ENCODE measurements at places on chromosomes 6 and 20.

DNA sequence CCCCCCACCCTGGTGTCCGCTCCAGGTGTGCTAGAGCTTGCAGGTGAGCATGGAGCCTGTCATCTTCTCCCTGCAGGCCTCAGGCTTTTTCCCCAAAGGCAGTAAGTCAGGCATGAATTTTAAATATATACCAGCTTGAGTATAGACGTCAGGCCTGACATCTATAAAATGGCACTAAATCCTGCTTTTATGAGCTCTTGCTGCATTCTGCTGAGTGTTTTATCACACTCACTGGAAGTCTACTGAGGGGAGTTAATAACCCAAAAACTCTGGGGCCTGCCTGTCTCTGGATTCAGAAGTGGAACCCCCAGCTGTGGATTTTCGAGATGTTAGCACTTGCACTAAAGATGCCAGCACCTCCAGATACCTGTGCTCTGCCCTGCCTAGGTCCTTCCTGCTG is 133.4 kb upstream of the TOP1 start:
- no peak for DNase-seq

GRCh38 chr6:107704347-107705013 is 119.6 kb downstream of the SCML4 start:
- no peak for DNase-seq

DNA sequence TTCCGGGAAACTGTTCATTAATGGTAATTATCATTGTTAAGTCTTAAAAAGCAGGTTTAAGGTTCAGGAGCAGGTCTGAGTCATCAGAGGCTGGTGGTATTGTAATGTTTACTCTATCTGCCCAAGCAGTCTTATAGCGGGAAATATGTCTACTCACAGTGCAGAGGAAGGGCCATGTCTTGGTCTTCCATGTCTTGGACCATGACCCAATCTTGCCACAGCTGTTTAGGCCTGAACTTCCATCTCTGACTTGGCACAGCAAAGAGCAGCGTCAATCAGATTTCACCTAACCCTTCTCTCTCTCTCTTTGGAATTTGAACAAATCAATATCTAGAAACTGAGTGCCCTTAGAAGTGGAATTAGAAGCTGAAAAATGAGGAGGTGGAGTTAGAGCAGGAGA is 25.8 kb downstream of the SLC2A12 start:
- DNase-seq = no peak

GRCh38 chr20:24331939-24332338 is 137.5 kb upstream of the SYNDIG1 start:
- no peak for DNase-seq

GRCh38 chr6:136552054-136552453 is 1.8 kb upstream of the MAP7 start:
- no peak for DNase-seq

- DNase-seq = no peak
Measured at GRCh38 chr6:11232770-11233626, 530 bp upstream of the NEDD9 start.

- no peak for DNase-seq
Measured at GRCh38 chr20:3583765-3584164, 79.4 kb downstream of the GFRA4 start.

DNA sequence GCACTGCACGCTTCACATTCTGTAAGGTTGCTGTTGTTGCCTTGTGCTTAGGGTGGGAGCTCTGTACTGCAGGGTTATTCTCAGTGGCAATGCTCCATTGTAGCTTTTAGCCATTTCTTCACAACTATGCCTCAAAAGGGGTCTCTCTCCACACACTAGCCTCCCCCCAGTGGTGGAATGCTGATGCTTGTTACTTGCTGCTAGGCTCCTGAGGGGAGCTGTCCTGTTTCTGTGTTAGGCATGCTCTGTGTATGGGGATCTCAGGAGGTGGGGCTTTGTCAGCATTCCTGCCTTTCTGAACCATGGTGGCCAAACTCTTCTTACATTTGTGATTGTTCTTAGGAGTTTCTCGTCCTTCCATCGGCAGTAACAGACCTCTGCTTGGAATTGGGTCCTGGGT is 18.8 kb downstream of the TMEM170B start:
- DNase-seq = no peak

GRCh38 chr20:50323777-50324775 is 133.4 kb downstream of the CEBPB start:
- no peak for DNase-seq

DNA sequence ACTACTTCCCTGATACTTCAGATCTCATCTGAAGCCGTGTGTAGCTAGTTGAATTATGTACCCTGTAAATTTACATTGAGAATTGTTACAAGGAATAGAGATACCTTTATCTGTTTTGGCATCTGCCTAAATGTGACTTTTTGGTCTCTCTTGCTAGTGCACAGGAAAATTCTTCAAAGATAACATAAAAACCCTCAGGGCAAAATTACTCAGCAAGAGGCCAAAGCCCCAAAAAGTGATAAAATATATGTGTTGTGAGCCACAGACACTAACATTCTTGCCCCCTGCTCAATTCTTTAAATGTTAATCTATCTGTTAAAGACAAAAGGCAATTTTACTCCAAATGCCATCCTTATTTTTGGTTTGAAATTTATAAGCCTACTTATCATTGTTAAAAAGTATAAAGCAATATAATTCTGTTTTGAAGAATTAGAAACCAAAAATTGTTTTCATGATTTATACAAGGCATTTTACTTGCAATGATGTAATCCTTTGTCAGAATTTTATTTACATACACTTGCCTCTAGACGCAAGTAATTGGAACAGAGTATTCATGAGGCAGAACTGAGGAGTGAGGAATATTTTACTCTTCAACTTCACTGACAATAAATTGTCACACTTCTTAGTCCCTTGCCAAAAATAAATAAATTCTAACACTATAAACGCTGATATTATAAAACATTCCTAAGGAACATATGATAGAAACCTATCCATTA is 186.2 kb downstream of the EPM2A start:
- DNase-seq = no peak

DNA sequence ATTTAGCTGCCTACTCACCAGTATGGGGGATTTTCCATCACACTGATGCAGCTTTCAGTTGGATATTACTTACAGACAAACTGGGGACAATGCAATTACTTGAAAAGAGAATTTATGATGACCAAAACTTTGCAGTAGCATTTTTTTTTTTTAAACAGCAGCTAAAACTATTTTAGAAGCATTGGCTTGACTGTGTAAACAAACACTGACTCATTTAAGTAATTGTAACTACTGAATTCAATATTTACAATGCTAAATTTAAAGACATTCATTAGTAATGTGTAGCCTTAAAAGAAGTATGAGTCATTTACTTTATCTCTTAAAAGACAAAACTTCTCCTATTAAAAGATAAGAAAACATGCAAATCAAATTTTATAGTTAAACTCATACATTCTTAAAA is 295.9 kb upstream of the FERMT1 start:
- DNase-seq = no peak

- no peak for DNase-seq
Measured at GRCh38 chr6:44262467-44263353, 2.6 kb downstream of the NFKBIE start.

GRCh38 chr20:58102261-58102660 is 126.2 kb downstream of the ANKRD60 start:
- no peak for DNase-seq

DNA sequence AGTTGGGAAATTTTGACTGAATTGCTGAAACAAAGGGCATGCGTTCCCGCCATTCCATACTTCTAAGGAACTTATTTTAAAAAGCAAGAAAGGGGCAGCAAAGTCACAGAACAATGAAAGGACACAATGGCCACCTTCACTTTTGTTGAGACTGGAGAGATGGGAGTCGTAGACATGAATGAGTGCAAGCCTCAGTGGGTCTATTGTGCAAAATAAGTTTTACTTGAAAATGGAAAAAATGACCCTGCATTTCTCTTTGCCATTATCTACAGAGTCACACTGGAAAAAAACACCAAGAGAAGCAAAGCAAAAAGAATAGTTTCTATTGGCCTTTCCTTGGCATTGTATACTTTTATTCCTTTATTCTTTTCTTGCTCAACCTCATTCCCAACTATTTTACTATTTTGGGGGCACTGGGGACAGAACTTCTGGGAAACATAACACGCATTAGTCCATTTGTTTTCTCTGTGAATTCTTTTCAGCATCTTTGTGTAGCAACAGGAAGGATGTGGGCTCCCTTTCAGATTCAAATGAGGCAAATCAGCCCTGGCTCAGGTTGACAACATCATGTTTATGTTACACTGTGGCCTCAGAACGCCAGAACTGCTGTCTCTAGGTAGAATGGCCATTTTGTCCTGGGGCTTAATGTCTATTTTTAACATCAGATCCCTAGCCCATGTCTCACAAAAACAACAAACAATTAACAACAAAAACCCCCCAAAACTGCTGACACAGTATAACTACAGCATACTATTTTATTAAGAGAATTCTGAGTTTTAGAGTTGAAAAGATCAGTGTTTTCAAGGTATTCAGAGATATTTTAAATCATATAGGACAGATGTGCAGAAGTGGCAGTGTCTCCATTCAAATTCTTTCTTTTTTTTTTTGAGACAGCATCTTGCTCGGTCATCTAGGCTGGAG is 122.2 kb downstream of the FYN start:
- no peak for DNase-seq

- DNase-seq = no peak
Measured at GRCh38 chr20:59451066-59451630, 150.7 kb downstream of the EDN3 start.

DNA sequence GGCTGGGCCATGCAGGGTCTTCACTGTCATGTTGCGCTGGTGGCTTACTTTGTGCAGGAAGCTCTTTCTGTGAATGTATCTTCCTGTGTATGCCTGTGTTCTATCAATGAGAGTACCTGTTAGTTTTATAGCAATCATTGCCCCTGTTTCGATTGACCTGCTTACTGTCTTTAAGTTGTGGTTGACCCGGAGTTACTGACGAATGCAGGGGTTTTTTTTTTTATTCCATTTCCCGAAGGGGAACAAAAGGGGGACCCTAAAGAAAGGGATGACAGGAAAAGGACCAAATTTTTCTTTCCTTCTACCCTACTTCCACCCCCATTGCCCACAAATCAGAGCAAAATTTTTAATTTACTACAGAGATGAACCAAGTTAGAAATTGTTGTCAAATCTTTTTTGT is at the start of gene IL17F:
Gene IL17F, minus strand, starts transcription at position 101 of the 400 bp plus-strand sequence. Its CDS starts 71 bp downstream, at position 30.
- no peak for DNase-seq

DNA sequence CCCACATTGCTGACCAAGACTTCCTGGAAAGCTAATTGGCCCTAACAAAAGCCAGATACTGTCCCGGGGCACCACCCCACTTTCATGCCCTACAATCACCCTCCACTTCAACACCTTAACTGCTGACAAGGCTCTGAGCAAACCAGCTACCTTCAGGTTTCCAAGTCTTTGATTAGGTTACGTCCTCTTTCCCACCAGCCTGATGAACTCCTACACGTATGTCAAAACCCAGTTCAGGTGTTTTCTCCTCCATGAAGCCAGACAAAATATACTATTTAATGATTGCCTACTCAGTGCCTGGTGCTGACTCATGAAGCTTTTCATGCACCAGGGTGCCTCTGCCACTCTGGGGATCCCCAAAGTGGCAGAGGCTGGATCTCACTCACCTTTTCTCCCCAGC is 58.6 kb downstream of the CDH22 start:
- no peak for DNase-seq

GRCh38 chr20:21510414-21511384 is 3.2 kb downstream of the NKX2-2 start:
- DNase-seq = no peak

- DNase-seq = no peak
Measured at GRCh38 chr6:40962241-40962640, 76.8 kb downstream of the UNC5CL start.

GRCh38 chr20:58461899-58462298 is 53.3 kb downstream of the APCDD1L start:
- no peak for DNase-seq

DNA sequence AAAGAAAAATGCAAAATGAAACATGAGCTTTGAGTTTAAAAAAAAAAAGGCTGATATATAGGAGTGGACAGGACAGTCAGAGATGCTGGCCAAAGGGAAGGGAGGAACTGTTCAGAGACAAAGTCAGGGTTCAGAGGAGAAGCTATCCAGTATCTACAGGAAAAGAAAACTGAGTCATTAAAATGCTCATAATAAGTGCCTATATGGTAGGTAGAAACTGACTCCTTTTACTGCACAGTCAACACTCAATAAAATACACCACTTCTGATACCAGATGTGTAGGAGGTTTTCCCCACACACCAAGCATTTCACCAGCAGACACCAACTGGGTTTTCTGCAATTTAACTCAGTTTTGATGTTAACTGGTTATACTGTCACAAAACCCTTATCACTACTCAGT is 32.9 kb downstream of the FRK start:
- no peak for DNase-seq

DNA sequence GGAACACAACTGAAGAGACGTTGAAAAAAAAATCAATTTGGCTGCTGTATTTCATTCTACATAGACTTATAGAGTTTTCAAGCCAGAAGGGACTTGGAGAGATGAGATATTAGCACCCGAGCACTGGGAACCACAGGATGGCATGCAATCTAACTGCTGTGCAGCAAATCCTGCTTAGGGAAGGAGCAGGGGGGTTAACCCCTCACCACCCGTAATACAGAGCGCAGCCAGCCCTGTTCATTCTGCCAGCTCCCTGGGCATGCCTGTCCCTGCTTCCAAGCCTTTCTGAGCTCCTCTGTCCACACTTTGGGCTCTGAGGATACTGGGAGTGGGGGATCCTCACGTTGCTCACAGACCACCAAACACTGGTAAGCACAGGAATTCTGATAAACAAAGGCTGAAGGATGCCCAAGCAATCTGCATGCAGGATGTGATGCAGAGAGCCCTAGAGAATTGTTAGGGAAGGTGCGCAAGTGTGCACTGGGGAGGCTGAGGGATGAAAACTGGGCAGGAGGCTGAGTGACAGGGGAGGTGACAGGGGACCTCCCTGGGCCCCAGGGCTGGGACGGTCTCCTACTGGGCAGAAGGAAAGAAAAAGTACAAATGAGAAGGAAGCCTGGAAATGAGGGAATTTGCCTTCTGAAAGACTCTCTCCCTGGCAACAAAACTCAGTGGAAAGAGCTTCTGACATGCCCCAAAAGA is 34.0 kb downstream of the CPNE5 start:
- DNase-seq = no peak

DNA sequence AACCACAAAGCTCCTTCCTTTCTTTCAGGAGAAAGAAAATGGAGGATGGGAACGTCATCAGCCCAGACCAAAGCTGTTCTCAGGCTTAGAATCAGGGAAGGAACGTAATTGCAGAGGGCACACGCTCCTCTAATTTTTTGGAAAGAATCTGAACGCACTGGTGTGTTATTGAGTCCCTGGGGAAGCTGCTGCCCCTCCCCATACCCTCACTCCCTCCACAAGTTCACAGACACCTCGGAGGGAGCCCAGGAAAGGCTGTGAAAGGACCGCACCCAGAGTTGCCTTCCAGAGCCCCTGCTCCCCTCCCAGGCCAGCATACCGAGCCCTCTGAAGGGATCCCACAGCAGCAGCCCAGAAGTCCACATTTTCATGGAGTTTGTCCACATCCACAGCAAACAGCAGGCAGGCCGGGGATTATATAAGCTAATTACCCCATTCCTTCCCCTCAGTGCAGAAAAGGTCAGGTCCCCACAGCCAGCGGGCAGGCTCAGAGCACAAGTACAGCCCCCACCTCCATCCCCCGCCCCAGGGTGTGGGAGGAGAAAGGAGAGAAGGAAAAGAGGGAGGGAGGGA is 53.7 kb downstream of the ANKRD60 start:
- no peak for DNase-seq

GRCh38 chr20:14979453-14979986 is 642.1 kb upstream of the FLRT3 start:
- DNase-seq = no peak
